ENCODE measurements at places on chromosomes 12 and 14.

DNA sequence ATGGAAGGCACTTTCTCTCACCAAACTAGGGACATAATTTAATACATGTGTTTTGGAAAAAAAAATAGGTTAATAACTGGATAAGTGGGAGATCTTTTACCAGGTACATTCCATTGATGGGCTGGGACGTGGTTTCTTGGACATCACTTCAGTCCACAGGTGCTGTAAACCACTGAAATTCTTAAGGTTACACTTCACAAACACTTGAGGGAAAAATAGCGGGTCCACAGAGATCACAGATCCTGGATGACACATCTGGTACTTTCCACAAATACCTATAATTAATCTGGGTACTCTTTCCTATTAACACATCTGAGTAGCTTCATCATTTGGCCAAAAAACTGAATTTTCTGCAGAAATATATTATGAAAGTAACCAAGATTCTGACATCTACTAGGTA is 85.0 kb downstream of the POLR3B start:
- no peak for DNase-seq

DNA sequence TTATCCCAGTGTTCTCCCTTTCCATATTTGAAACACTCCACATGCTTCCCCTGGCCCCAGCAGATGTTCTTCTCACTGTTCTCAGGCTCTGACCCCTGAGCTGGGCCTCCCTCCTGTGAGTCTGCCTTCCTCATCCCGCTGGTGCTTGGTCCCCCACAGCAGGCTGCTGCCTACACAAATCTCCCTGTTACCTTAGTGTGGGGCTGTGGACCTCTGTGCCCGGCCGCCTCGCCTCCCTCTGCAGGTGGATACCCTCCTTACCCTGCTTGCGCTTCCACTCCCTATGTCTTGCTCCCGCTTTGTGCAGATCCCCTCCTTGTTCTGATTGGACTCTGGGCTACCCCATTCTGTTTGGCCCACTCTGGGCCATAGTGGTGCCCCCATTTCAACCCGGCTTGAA is 6.9 kb downstream of the DERA start:
- DNase-seq: no peak

GRCh38 chr14:61262082-61262481 is 19.1 kb downstream of the TMEM30B start:
- no peak for DNase-seq

DNA sequence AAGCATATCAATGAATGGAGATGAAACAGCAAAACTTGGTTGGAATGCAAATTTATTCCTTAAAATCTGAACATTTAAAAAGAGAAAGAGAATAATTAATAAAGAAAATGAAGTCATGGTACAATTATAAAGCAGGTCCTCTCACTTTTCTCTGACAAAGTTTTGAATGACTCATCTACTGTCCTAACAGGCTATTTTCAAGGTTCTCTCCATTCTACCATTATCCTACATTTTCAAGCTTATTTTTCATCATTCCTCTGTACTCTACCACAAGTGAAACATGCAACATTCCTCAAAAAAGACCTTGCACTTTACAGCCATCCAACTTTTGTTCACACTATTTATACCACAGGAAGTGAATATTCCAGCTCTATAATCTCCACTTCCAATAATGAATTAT is 36.9 kb upstream of the AP4S1 start:
- no peak for DNase-seq

DNA sequence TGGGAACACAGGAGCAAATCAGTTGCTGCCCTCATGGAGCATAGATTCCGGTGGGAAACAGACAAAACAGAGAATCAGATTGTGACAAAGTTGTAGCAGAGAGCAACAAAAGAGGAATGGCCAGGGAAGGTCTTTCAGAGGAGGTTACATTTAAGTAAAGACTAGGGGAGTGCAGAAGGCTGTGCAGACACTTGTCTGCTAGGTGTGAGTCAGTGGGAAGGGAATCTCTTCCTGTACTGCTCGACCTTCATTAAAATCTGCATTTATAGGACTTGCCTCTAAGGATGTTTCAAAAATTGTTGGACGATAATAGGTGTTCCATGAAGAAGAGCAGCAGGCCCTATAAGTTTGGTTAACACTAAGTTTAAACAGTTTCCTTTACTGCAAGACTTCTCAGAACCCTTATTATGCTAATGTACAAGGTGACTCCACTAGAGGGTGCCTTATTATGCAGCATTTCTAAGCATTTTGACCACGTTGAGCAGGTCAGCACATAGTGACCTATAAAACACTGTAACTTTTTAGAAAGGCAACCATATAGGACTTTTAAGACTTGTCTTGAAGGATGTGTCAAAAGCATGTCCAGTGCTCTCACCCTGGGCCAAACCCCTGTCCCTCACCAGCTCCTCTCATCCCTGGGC is 91.8 kb upstream of the RIC8B start:
- DNase-seq: no peak

GRCh38 chr14:55339770-55340169 is 68.5 kb downstream of the FBXO34 start:
- no peak for DNase-seq

DNA sequence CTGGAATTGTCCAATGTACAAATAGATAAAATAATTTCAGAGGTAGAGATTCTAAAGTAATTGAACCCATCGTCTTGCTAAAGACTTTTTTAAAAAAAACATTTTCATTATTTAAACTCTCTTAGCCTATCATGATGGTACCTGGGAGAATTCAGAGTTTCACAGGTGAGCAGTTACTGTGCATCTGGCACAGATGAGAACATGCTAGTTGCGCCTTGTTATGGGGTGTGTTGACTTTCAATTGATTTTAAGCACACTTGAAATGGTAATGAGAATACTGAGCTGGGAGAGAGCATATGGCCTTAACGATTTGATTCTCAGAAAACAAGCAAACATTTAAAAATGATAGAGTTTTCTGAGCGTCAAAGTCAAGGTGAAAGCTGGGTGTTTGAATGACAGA is 66.6 kb downstream of the FLRT2 start:
- DNase-seq: no peak

- DNase-seq: no peak
Observed at GRCh38 chr12:112183141-112184021, 58.0 kb downstream of the TRAFD1 start.

DNA sequence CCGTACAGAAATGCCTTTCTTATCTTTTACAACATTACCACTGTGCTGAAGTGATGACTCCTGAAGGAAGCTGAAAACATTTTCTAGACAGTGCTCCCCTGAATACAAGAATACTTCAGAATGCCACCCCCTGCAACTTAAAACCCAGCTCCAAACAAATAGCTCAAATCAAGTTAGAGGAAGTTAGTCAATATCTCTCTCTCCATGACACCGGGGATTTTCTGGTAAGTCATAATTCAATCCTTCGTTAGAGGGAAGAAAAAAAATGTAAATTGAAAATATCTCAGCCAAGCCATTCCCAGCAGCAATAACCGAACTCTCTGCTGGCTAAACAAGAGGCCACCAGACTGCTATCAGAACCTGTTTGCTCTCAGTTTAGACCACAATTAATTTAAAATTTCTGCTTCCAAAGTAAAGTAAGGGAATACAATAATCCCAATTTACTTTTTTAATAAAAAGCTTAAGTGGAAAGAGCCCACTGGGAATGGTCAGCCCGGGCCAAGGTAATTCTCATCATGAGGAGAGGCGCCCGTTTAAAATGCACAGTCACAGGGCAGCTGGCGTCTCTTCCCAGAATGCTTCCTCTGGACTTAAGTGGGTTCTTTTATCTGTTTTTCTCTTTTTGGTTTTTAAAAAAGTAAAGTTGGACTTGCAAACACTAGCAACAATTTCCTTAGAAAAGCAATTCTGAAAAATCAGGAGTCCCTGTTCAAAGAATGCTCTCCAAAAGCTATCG is 710.1 kb upstream of the STXBP6 start:
- DNase-seq: no peak

DNA sequence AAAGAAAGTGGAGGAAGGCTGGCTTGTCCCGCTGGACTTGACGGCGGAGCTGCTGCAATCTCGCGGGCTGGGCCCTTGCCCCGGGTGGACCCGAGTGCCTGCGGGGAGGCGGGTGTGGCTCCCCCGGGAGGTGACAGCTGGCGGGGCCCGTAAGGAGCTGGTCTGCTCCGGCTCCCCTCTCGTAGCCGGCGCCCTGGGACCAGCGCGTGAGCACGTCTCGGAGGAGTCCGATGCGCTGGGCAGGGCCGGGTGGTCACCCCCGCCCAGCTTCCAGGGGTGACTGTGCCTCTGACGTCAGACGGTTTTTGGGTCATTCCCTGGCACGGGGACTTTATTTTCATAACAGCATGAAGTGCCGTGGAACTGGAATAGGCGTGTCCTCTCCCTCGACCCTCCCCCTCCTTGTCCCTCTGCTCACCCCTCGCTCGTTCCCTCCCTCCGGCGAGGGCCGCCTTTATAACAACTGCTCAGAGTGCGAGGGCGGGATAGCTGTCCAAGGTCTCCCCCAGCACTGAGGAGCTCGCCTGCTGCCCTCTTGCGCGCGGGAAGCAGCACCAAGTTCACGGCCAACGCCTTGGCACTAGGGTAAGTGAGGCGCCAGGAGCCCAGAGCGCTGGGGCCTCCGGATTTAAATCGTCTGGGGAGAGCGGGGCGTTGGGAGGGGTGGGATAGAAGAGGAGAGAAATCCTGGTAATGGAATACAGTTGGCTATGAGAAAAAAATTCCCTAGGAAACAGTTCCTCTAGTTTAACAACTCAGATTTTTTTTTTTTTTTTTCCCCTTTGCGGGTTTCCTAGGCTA is at the start of gene GPRC5A:
GPRC5A (plus strand) TSS at position 483 of the 801 bp plus-strand sequence. CDS start 16,688 bp downstream, outside the sequence.
- no peak for DNase-seq

DNA sequence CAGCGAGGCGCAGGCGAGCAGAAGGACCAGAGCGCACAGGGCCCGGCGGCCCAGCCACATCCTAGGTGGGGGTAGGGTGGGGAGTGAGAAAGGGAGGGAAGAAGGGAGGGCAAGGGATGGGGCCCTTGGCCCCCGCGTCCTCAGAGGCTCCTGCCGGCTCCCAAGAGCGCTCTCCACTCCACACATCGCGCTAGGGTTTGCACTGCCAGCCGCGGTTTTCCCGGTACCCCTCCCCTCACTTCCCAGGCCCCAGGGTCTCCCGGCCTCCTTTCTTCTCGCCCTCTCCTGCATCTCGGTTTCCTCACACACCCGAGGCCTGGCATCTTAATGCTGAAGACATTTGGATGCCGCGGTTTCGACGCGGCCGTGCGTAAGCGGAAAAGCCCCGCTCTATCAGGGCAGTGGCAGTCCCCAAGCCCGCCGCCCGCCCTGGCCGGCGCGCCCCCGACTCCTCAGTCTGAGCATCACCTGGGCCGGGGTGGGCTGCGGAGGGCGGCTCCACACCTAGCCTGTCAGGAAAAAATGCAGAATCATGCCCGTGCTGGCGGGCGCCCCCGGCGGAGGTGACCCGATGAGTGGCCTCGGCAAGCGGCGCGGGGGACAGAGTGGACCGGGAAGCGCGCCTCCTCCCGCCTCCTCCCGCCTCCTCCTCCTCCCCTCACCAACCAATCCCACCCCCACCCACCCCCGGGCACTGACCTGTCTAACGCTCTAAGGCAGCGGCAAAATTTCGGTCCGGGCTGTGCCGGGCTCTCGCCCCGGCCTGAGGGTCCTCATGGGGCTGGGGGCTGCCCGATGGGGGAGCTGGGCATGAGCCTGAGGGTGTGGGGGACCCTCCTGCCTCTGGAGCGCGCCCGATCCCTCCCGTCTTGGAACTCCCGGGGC is 686 bp downstream of the B4GALNT1 start:
- peak; percentile 36 for DNase-seq

GRCh38 chr12:2640281-2640680 is 154.5 kb upstream of the FKBP4 start:
- DNase-seq: no peak

DNA sequence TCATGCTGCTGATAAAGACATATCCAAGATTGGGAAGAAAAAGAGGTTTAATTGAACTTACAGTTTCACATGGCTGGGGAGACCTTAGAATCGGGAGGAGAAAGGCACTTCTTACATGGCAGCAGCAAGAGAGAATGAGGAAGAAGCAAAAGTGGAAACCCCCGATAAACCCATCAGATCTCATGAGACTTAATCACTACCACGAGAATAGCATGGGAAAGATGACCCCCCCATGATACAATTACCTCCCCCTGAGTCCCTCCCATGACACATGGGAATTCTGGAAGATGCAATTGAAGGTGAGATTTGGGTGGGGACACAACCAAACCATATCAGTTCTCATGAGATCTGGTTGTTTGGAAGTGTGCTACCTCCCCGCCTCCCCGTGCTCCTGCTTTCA is 9.8 kb upstream of the MFAP5 start:
- DNase-seq: no peak

DNA sequence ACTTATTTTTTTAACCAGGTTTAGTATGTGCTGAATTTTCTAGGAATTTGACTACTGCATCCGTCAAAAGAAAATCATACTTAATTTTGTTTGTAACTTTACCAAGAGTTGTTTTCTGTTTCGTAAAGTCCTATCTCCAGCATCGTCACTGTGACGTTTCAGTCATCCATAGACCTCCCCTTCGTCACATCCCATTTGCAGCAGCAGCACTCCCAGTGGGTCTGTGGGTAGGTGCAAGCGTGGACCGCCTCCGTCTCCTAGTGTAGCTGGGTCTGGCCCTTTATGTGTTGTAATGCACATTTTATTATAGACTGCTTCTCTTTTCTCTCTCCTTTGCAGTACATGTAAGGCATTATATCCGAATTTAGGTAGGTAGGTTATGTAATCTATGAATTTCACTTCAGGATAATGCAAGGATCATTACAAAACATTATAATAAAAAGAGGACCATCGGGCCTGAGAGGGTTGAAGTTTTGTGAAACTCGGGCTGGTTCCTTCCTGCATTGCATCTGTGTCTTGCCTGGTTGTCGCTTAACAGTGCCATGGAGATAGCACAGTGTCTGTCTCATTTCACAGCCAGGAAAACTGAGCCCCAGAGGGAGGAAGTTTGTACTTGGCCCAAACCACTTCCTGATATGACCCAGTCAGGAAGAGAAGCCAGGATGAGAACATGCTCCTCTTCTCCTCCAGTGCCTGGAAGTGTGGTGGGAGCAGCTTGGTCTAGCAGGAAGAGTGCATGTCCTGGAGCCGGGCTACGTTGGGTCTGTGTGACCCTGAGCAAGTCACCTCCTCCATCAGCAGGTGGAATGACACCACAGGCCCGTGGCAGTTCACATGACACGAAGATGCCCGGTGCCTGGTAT is 41.3 kb downstream of the EVL start:
- DNase-seq: no peak

GRCh38 chr14:73591690-73592449 is at the start of gene ACOT4:
Gene ACOT4, plus strand, starts transcription at chr14:73591873. Its CDS starts 87 bp downstream, at chr14:73591960.
- peak; percentile 46 for DNase-seq

GRCh38 chr14:105913861-105914260 is 387.5 kb downstream of the TMEM121 start:
- DNase-seq: no peak

GRCh38 chr12:100170313-100170858 is 27.7 kb upstream of the BLTP3B start:
- no peak for DNase-seq

DNA sequence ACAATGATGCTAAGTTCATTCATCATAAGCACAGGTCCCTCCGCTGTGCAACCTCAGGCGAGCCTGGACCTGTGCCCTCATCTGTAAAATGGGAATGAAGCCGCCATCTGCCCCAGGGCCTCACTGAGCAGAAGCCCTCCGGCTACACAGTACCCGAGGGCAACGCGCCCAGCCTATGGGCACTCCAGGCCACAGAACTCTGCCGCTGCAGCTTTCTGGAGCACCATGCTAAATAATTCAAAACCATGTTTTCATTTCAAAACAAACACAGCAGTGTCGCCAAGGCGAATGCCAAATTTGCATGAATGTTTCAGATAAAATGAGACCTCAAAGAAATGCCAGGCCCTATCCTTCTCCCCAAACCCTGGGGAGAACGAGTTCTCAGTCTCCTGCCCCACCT is 4.0 kb downstream of the NCOR2 start:
- DNase-seq: no peak

GRCh38 chr12:78430551-78430950 is 434.0 kb upstream of the SYT1 start:
- DNase-seq: no peak

GRCh38 chr12:58529114-58529665 is 391.1 kb downstream of the LRIG3 start:
- DNase-seq: no peak

Measured in memory B cell (primary cell).